ENCODE measurements at places on chromosomes 12 and 14.

DNA sequence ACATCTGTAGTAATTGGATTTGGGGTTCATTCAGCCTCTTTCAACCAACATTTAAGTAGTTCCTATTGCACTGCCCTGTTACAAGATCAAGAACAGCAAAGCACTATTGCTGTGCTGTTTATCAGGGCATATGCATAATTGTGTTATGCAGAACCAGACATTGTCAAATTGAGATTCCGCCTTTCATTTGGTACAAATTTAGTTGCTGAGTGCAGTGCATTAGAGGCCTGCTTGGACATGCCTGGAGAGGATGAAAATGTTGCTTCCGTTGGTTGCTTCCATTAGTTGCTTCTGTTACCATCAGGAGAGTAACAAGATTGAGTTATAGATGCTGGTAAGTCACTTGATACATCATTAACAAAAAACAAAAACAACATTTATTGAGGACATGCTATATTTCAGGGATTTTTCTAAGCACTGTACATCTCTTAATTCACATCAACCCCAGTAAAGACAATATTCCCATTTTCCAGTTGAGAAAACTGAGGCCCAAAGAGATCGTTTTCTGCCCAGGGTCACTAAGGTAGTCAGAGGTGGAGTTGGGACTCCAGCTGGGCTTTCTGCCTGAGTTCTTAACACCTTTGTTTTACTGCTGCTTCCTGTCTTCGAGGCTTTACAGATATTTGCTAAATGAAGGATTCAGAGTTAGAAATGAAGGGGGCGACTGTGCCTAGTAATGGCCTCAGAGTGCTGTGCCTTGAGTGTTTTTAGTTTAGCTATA is 79.3 kb downstream of the PPP2R5C start:
- DNase-seq, result no peak

DNA sequence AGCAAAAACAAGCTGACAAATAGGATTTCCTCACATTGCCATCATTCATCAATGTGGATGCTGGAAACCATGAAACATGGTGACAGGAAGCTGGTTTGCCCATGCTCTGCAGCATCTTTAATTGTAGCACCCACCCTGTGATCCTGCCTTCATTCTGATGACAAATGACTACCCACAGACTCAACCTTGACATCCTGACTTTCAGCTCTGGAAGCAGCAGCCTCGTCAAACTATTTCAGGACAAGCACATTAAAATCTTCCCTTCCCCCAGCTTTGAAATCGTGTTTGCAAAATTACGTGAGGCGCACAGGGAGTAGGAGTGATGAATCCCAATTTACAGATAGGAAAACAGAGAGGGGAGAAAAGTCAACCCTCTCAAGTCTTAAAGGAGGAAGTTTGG is 285.5 kb downstream of the GLT1D1 start:
- DNase-seq, result no peak

DNA sequence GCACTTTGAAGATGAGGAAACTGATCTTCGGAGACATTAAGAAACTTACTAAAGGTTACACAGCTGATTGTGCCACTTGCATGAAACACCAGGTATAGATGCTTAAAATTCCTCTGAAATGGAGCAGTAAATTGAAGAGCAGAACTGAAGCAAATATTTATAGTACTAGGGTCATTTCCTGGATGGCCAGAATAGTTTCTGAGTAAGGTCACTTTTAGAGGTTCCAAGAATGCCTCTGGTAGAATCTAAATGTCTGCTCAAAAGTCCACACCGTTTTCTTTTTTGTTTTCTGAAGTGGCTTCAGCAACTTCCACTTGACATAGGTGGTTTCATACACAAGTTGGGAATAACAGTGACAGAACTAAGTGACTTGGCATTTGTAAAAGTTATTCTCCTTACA is 19.4 kb downstream of the TPH2 start:
- no peak for DNase-seq

GRCh38 chr12:3988519-3989217 is 115.5 kb upstream of the PARP11 start:
- DNase-seq, result no peak

DNA sequence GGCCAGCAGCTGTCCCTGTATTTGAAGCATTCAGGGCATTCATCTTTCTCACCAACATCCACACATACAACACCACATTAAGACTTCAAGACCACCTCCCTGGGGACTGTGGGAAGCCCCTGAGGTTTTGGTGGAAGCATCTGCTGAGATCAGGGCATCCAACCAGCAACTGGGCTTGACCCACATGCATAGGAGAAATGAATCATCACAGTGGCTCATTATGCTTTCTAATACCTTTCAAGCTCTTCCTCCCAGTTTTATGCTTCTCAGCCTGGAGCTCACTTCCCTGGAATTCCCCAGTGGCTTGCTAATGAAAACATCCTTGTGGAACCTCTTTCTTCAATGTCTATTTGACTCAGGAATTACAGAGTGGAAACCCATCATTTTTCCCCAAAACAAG is 21.4 kb upstream of the CMKLR1 start:
- DNase-seq, result no peak

- no peak for DNase-seq
Measured at GRCh38 chr12:30796313-30796780, 41.6 kb upstream of the CAPRIN2 start.

DNA sequence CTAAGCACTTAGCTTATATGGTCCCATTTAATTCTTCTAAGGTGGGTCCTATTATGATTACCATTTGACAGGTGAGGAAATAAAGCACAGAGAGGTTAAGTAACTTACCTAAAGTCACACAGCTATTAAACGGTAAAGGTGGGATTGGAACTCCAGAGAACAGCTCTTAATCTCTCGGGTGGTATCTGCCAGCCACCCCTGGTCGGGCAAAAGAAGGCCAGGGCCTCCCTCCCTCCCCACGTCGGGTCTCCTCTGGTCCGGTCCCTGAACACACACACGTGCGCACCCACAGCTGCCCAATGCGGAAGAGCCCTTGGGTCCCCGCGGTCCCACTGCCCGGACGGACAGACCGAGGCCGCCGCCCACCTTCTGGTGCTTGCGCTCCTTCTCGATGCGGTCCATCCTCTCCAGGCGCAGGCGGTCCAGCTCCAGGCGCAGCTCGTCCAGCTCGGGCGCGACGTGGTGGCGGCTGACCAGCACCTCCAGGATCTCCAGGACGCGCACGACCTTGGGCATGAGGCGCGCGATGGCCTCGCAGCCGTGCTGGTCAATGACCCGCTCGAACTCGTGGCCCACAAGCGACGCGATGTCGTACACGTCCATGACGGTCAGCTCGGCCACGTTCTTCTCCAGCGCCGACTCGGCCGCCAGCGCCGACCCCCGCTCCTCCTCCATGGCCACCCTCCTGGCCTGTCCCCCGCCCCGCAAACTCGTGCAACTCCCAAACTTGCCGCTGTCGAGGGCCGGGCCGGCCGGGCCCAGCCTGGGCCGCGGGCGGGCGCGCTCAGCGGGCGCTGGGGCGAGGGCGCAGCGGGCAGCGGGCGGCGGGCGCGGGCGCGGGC is 490 bp downstream of the RILPL1 start:
- DNase-seq, result no peak

DNA sequence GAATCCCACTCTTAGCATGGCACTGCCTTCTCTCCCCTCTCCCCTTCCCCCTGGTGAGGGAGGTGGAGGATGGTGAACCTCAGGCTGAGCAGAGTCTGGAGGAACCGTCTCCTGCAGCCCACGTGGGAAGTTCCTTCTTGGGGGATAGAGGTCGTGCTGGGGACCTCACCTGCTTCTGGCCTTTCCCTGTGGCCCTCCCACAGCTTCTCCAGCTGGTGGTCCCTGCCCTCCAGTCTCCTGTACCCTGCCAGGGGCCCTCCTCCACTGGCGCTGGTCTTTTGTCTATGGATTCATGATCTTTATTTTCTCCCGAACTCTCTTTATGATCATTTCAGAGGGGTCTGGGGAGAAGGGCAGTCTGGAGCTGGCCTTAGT is 9.0 kb upstream of the MTA1 start:
- DNase-seq, result no peak

DNA sequence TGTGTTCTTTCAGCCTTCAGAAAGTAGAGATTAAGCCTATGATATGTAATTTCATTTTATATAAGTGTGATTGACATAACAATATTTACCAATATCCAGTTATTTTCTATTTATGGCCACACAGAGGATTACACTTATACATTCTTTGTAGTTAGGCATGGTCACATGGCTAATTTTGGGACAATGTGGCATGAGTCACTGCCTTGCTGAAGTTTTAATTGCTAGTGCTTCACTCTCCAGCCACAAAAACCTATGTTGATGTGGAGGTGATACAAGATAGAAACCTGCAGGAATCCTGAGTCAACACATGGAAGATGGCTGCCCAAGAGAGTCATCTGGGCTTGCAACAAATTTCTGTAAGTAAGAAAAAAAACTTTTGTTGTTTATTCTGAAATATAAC is 17.0 kb downstream of the CLEC14A start:
- no peak for DNase-seq

GRCh38 chr14:69637503-69638031 is 26.2 kb downstream of the SUSD6 start:
- no peak for DNase-seq

DNA sequence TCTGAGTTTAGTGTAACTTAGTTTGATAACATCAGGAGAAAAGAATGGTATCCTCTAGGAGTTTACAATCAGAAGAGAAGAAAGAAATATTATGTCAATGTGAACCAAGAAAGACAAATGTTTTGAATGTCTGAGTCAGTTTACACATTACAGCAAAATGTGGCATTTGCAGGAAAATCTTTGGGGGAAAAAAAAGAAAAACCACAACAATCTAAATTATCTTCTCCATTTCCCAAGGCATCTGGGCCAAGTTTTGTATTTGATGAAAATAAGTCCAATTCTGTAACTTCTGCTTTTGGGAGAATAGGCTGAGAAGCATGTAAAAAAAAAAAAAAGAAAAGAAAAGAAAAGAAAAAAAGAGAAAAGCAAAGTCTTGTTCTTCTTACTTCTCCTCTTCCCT is 58.8 kb upstream of the FLRT2 start:
- no peak for DNase-seq

- no peak for DNase-seq
Measured at GRCh38 chr14:63573581-63573980, 30.4 kb upstream of the PPP2R5E start.

GRCh38 chr12:67370979-67371378 is 101.8 kb downstream of the CAND1 start:
- no peak for DNase-seq

DNA sequence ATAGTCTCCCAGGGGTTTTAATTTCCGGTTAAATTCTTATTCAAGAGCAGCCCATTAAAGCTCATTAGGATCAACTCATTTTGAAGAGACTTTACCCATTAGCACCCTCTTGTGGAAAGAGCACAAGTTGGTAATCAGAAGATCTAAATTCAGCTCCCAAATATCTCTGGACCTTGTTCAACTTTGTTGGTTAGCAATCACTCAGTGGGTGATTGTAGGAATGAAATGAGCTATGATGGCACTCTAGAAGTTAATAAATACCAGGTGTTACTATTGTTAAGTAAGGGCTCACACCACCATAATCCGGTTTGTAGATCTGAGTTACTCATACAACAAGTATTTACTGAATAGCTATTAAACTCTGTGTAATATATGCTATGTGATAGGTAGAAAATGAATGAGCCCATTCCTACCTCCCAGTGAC is 42.9 kb downstream of the TRIP11 start:
- DNase-seq, result peak; percentile 47

DNA sequence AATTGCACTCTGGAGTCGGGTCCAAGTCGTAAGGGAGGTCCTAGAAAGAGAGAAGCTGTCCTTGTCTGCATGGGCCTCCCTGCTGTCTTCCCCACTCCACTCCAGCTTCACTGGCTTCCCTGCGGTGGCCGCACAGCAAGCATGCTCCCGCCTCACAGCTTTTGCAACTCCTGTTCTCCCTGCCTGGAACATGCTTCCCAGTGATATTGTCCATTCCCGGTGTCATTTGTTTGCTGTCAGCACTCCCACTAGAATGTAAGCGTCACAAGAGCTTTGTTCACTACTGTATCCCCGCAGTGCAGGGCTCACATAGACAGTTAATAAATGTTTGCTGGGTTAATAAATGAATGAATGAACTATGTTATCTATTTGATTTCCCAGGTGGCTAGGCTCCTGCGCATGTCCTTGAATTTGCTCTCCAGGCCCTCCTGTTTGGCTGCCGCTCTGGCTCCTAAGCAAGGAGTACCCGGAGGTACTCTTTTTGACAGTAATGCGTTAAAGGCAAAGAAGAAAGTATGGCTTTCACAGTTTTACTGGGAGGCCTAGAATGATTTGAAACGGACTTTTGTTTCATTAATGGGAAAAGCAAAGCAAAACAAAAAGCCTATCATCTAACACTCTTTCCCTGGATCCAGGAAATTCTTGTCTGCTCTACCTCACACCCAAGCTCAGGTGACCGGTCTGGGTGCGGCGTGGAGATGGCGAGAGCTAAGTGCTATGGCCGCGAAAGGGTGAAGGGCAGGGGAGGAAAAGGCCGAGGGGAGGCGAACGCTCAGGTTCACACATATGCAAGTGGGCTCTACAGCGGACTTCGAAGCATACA is 6.2 kb upstream of the SLC7A7 start:
- no peak for DNase-seq

GRCh38 chr12:25004447-25004846 is 55.5 kb upstream of the BCAT1 start:
- DNase-seq, result no peak

- no peak for DNase-seq
Measured at GRCh38 chr12:86261142-86261541, 5.0 kb upstream of the MGAT4C start.

- no peak for DNase-seq
Measured at GRCh38 chr12:53618275-53618674, 7.9 kb downstream of the ATF7 start.

DNA sequence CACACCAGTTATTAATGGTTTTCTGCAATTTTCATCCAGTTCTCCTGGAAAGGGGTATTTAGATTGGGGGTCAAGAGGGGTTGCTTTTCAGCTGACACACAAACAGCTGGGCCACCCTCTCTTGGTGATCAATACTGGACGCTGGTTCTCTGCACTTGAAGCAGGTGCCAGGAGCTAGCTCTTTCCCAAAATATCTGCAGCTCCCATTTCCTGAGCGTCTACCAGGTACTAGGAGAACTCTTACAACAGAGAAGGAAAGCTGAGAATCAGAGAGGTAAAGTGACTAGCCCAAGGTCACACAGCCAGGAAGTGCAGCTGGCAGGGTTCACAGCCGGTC is 1.2 kb downstream of the TESC start:
- no peak for DNase-seq

DNA sequence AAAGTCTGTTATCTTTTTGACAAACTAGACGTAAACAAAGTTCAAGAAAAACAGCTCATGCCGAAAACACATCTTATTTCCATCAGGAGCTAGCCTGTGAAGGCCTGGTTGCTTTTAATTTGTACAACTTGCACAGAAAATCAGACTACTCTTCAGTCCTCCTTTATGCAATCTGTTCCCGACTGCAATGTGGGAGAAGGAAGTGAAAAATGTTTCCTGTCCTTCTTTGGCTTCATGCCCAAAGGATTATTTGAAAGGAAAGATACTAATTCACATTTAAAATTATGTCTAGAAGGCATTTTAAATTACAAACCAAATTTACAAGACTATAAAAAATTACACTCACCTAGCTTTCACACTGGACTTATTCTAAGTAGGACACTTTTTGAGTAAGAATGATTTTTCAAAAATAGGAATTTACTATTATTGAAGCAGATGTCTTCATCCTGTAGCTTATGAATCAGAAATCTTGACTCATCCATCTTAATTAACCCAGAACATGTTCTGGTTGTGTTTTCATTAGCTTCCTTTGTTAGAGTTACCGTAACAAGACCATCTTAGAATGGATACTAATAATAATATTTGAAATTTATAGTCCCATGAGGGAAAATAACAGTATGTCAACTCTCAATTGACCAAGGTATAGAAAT is 272.6 kb downstream of the PRKD1 start:
- DNase-seq, result no peak

- DNase-seq, result peak; percentile 29
Measured at GRCh38 chr12:69910694-69911093, 85.7 kb downstream of the MYRFL start.
